Spleen (tissue), 13 donors: ENCODE measurements at places on chromosomes 3 and 15. TPM values are rescaled to one million over a fixed set of nuclear protein-coding genes. Genes with fewer than 3 reads are reported as not detected.
A peak's percentile ranks its signal among the peaks of the same experiment; 100 is the strongest.

DNA sequence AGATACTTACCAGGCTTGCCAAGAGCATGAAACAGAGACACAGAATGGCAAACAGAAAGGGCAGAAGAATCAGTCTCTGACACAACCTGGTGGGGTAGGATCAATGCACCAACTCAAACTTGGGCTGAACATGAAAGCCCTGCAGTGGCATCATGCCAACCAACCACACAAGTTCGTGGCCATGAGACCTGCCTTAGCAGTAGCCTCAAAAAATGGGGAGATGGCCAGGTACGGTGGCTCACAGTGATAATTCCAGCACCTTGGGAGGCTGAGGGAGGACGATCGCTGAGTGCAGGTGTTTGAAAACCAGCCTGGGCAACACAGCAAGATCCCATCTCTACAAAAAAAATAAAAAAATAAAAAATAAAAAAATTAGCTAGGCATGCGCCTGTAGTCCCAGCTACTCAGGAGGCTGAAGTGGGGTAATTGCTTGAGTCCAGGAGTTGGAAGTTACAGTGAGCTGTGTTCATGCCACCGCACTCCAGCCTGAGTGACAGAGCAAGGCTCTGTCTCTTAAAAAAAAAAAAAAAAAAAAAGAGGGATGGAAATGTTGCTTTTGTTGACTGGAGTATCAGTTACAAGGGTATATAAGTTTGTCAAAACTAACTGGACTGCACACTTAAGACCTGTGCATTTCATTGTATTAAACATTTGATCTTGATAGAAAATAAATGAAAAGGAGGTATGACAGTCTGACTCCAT lies 93.4 kb downstream of the XXYLT1 start:
- DNase-seq: no peak
- H3K27ac ChIP-seq: no peak overlapping the region
- H3K4me1 ChIP-seq: peaks cover 73% of the 10 kb centered on the region
- no peaks in the 10 kb centered on the region for H3K27me3 ChIP-seq
- H3K36me3 ChIP-seq: peaks cover 7% of the 10 kb centered on the region
- no peak overlapping the region for H3K4me3 ChIP-seq

STRA6 gene
- total RNA-seq: 0.60 TPM

PRSS50 gene
- not detected for total RNA-seq

DNA sequence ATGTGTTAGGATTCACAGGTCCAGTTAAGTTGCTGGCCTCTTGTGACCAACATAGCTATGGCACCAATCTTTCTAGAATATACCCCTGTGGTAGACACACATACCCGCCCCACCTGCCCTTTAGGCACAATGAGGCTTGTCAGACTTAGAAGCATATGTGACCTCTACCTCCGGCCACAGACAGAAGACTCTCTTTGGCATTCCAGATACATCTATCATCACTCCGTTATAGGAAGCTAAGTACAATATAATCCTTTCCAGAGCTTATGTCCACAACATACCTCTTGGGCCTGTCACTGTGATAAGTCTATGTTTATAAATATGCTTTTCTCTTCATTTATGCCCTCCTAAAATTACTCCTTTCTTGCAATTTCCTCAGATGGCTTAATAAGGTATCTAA lies 39.8 kb downstream of the CD47 start:
- H3K4me1 ChIP-seq: peaks cover 7% of the 10 kb centered on the region
- H3K36me3 ChIP-seq: peaks cover 100% of the 10 kb centered on the region
- no peak overlapping the region for H3K4me3 ChIP-seq
- H3K27ac ChIP-seq: no peak overlapping the region
- no peak for DNase-seq
- no peaks in the 10 kb centered on the region for H3K27me3 ChIP-seq

RBMS3 gene
- total RNA-seq: 51.1 TPM

DNA sequence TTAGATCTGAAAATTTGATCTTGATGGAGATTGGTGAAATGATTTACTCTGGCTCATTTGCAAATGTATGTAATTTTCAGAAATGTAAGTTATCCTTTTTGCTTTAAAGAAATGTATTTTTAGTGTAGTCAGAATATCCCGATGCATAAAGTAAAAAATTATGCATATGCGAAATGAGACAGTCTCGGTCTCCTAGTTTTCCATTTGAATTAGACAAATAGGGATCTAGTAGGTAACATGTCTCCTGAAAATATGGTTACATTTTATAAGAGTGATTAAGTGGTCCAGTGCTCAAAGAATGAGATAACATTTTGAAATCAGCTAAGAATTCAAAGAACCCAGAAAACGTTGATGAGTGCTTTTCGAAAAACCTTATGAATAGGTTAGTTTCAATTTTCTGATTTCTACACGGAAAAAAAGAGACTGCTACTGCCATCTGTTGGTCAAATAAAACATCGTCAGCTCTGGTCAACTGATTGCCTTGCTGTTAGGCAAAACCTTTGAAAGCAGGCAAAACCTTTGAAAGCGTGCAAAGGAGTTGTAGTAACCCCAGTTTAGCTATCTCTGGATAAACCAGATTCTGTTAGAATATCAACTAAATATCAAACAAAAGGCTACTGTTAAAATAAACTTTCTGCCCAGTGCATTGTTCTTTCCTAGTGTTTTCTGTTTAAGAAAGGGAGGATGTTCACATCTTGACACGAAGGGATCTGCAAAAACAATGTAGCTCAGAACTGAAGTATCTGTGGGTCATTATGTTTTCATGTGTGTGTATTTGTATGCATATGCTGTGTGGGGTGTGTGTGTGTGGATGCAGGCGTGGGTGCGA lies 59.3 kb upstream of the CHMP2B start:
- H3K27me3 ChIP-seq: no peaks in the 10 kb centered on the region
- H3K4me3 ChIP-seq: peak overlapping the region; percentile 10
- peaks cover 5% of the 10 kb centered on the region for H3K4me1 ChIP-seq
- no peaks in the 10 kb centered on the region for H3K36me3 ChIP-seq
- H3K27ac ChIP-seq: no peak overlapping the region

GRCh38 chr15:74988007-74988800 lies 7.2 kb upstream of the SCAMP5 start:
- no peak overlapping the region for H3K4me3 ChIP-seq
- no peaks in the 10 kb centered on the region for H3K4me1 ChIP-seq
- H3K27me3 ChIP-seq: peaks cover 33% of the 10 kb centered on the region
- no peaks in the 10 kb centered on the region for H3K36me3 ChIP-seq
- no peak overlapping the region for H3K27ac ChIP-seq
- DNase-seq: peak; percentile 71

DNA sequence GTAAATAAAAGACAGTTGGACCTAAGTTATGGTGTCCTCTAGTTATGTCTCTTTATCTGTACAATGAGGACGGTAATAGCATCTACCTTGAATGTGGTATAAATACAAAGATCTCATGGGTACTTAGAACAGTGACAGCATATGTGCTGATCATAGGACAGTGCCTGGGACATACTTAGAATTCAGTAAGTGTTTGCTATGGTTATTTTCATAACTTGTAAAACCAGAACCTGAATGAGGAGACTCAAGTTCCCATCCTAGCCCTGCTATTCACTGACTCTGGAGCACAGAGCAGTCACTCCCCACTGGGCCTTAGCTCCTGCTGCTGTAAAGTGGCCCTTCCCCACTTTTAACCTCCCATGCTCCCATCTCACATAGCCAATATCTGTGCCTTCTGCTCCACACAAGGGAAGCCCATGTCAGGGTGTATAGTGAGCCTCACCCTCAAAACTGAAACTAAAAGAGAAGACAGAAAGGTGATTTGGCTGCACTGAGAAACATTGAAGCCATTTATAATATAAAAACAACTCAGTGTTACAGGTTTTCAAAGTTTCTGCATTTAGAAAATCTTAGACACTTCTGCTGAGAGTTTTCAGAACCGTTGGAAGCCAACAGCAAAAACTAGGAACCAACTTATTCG lies 225.4 kb upstream of the UBE2E2 start:
- no peaks in the 10 kb centered on the region for H3K27me3 ChIP-seq
- H3K27ac ChIP-seq: no peak overlapping the region
- H3K36me3 ChIP-seq: no peaks in the 10 kb centered on the region
- H3K4me3 ChIP-seq: no peak overlapping the region
- no peaks in the 10 kb centered on the region for H3K4me1 ChIP-seq

TMEM207 gene
- total RNA-seq: not detected

- no peaks in the 10 kb centered on the region for H3K36me3 ChIP-seq
- no peaks in the 10 kb centered on the region for H3K27me3 ChIP-seq
- no peak overlapping the region for H3K4me3 ChIP-seq
Measured at GRCh38 chr3:146390957-146391356, 78.4 kb downstream of the PLSCR2 start.

GRCh38 chr3:58411036-58411435 lies 22.6 kb downstream of the PDHB start:
- DNase-seq: no peak
- H3K4me1 ChIP-seq: peaks cover 16% of the 10 kb centered on the region
- H3K27me3 ChIP-seq: no peaks in the 10 kb centered on the region
- H3K36me3 ChIP-seq: peaks cover 3% of the 10 kb centered on the region
- H3K27ac ChIP-seq: no peak overlapping the region
- H3K4me3 ChIP-seq: no peak overlapping the region

WDR82 gene
- 65.9 TPM for total RNA-seq

- no peak for DNase-seq
- no peaks in the 10 kb centered on the region for H3K27me3 ChIP-seq
- H3K36me3 ChIP-seq: no peaks in the 10 kb centered on the region
Measured at GRCh38 chr15:50800715-50801114, 35.2 kb upstream of the SPPL2A start.

BNC1 gene
- not detected for total RNA-seq

ROBO2 gene
- 4.4 TPM for total RNA-seq

DNA sequence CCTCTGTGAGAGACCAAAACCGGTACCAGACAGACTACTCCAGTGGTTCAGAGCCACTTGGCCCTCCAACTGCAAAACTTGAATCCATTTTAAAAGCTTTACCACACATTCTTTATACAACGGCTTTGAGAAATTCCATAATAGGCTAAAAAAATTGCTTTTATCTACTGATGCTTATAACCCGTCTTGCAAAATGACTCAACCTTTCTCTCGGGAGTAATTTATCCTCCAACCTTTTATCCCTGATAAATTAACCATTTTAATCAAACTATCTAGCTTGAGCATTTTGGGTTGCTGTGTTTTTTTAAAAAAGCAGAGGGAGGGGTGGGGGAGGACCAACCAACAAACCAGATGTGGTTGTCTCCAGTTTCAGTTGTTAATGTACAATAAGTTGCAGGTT lies 275.7 kb upstream of the LRTM1 start:
- H3K27ac ChIP-seq: no peak overlapping the region
- H3K27me3 ChIP-seq: no peaks in the 10 kb centered on the region
- no peaks in the 10 kb centered on the region for H3K4me1 ChIP-seq
- no peak overlapping the region for H3K4me3 ChIP-seq

GRCh38 chr3:31876331-31876730 lies 104.7 kb downstream of the OSBPL10 start:
- H3K27ac ChIP-seq: no peak overlapping the region
- H3K36me3 ChIP-seq: peaks cover 6% of the 10 kb centered on the region
- no peak overlapping the region for H3K4me3 ChIP-seq
- no peaks in the 10 kb centered on the region for H3K27me3 ChIP-seq

GRCh38 chr3:5212628-5213573 lies 25.4 kb downstream of the EDEM1 start:
- no peak overlapping the region for H3K27ac ChIP-seq
- no peaks in the 10 kb centered on the region for H3K4me1 ChIP-seq
- DNase-seq: no peak
- no peak overlapping the region for H3K4me3 ChIP-seq
- H3K36me3 ChIP-seq: peaks cover 97% of the 10 kb centered on the region
- H3K27me3 ChIP-seq: no peaks in the 10 kb centered on the region

DNA sequence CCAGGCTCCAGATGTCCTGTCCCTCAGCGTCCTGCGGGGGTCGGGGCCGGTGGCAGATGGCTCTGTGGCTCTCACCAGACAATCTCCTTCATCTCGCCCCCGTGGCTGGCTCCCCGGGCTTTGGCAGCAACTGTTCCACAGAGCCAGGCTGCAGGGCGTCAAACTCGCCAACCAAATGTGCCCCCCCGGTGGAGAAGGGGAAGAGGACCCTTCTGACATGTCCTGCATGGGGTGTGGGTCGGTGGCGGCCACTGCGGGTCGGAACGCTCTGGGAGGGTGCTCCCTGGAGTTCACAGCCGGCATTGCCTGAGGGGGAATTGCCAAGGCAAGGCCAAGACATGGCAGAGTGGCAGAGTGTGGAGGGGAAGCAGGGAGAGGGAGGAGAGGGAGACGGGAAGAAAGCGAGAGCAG lies 36.0 kb downstream of the BDH1 start:
- no peaks in the 10 kb centered on the region for H3K36me3 ChIP-seq
- no peak overlapping the region for H3K27ac ChIP-seq
- DNase-seq: no peak
- H3K4me1 ChIP-seq: peaks cover 7% of the 10 kb centered on the region
- no peaks in the 10 kb centered on the region for H3K27me3 ChIP-seq

DNA sequence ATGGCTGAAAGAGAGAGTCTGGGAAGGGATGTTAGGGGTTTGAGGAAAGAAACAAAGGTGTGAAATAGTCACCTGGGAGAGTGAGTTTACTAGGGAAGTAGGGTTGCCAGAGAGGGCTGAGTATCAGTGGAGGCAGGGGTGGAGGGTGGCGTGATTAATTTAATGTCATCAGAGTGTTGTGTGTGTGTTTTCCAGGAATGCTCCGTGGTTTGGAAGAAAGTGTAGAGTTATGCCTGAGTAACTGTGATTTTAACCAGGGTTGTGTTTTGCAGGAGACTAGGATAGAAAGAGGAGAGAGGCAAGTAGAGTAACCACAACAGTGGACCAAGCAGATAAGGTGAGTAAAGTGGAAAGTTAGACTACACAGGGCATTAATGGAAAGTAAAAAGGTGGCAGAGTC lies 27.2 kb downstream of the PLD1 start:
- no peaks in the 10 kb centered on the region for H3K36me3 ChIP-seq
- no peak overlapping the region for H3K4me3 ChIP-seq
- no peaks in the 10 kb centered on the region for H3K27me3 ChIP-seq
- peaks cover 26% of the 10 kb centered on the region for H3K4me1 ChIP-seq

- H3K27me3 ChIP-seq: no peaks in the 10 kb centered on the region
- H3K27ac ChIP-seq: no peak overlapping the region
- no peak overlapping the region for H3K4me3 ChIP-seq
- no peak for DNase-seq
- H3K4me1 ChIP-seq: no peaks in the 10 kb centered on the region
Measured at GRCh38 chr3:106829206-106829605, 548.0 kb upstream of the CCDC54 start.

SLC28A2 gene
- not detected for total RNA-seq

DNA sequence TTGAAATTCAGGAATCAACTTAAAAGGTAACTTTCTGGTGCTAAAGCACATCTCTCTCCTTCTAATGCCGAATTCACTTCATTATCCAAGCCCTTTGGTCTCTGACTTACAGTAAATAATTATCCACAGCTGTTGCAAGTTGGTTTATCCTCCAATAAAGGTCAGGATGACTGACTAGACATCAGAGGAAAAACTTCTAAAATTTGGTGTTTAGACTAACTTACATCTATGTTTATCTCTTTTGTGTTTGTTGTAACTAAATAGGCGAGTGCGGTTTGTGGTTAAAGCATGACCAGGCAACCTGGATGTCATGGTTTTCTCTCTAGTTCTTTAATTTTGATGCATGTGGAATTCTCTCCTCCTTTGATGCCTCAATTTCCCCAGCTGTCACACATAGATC lies 237.4 kb upstream of the LRTM1 start:
- no peaks in the 10 kb centered on the region for H3K36me3 ChIP-seq
- H3K27me3 ChIP-seq: no peaks in the 10 kb centered on the region

ANKUB1 gene
- not detected for total RNA-seq

CNOT10 gene
- total RNA-seq: 35.2 TPM
